ENCODE measurements at places on chromosomes 3 and 15. TPM values are rescaled to one million over a fixed set of nuclear protein-coding genes. Genes with fewer than 3 reads are reported as not detected.

- no peak for DNase-seq
Observed at GRCh38 chr3:129016720-129017483, 15.8 kb downstream of the EFCC1 start.

INSYN1 gene
- under 0.01 TPM for total RNA-seq

MORC1 gene
- total RNA-seq = under 0.01 TPM

DNA sequence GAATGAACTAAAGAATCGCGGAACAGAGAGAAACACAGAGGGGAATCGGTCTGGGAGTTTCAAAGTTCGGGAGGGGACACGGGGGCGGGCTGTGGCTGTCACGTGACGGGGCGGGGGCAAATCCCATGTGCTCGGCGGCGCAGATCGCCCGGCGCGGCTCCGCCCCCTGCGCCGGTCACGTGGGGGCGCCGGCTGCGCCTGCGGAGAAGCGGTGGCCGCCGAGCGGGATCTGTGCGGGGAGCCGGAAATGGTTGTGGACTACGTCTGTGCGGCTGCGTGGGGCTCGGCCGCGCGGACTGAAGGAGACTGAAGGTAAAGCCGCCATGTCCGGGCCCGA lies at the start of gene EIF4G1:
Gene EIF4G1, plus strand, starts transcription at position 244 of the 337 bp plus-strand sequence. CDS start 1,191 bp downstream, outside the sequence.
- peak; percentile 80 for DNase-seq

Measured in renal cortical epithelial cell (primary cell).